SJSA1 (cell line): ENCODE measurements at places on chromosomes 13 and 19. TPM values are rescaled to one million over a fixed set of nuclear protein-coding genes. Genes with fewer than 3 reads are reported as not detected.

DNA sequence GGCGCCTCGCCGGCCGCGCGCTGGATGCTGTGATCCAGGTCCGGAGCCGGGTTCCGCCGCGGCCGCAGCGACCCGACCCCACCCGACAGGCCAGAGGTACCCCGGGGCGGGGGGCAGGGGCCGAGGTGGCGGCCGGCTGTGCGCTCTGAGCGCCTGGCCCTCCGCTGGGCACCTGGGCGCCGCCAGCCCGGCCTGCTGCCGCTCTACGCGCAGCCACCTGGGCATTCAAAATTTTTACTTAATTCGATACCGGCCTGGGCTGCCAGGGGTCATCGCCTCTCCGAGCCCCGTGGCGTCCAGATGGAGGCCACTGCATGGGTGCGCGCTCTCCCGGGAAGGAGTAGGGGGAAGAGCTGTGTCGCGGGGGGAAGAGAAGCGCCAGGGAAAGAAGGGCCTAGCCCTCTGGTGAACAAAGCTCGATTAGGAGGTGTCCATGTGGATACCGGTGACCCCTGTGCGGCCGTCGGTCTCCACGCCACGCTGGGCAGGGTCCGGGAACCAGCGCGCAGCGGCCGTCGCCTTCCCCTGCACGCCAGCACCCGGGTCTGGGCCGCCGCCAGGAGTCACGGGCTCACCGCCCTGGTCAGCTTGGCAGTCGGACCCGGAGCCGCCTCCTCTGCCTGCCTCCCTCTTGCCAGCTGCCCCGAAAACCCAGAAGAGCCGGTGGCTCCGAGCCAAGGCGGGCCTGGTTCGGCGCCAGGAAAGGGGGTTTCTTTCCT, 666 bp downstream of the BIVM start:
- no peaks in the 10 kb centered on the region for H3K27me3 ChIP-seq
- H3K27ac ChIP-seq = peak overlapping the region; percentile 61; the same call in 1 of the 2 replicates
- H3K4me3 ChIP-seq = peak overlapping the region; percentile 73

- H3K36me3 ChIP-seq = no peaks in the 10 kb centered on the region
- H3K27ac ChIP-seq = peak overlapping the region; percentile 82
- DNase-seq = peak; percentile 77
- no peak overlapping the region for H3K4me3 ChIP-seq
Observed at GRCh38 chr13:101258071-101258470, 158.2 kb downstream of the NALCN start.

Gene KLK8
- not detected in 2 replicates for total RNA-seq

GRCh38 chr13:78129359-78129758, 210.7 kb upstream of the EDNRB start:
- no peaks in the 10 kb centered on the region for H3K36me3 ChIP-seq
- H3K4me3 ChIP-seq = no peak overlapping the region
- no peak overlapping the region for H3K27ac ChIP-seq
- no peak for DNase-seq
- H3K27me3 ChIP-seq = peaks cover 2% of the 10 kb centered on the region; the same call in 1 of the 2 replicates
- no peaks in the 10 kb centered on the region for H3K4me1 ChIP-seq

Gene GIPC1
- 148 and 234 TPM in 2 replicates for total RNA-seq

DNA sequence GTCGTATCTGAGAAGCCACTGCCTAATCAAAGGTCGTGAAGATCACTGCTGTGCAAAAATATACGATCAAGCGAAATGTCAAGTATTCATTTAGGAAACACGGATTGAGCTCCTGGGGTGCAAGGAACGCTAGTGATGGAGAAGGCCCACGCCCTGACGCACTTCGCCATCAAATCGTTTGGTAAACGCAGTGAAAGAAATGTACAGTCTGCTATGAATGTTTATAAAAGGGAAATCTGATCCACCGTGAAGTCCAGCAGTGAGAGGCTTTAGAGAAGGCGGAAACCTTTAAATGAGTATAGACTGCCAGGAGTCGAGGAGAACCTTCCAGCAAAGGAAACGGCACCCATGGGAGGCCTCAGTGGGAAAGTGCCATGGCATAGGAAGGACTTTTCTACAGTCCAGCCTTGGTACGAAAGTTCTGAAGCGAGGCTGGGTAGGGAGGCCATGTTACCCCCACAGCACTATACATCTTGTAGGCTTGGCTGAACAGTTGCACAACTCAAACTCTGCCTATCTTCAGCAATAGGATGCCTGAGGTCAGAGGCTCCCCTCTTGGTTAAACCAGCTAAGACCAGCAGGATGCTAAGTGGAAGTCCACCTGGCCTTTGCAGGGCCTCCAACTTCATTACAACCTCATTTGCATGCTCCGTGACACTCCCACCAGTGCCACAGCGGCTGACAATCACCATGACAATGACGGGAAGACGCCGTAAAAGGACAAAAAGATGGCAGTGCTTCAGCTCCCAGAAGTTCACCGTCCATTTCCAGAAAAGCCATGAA, 20.4 kb downstream of the PCID2 start:
- H3K27me3 ChIP-seq = no peaks in the 10 kb centered on the region
- H3K4me3 ChIP-seq = no peak overlapping the region
- peaks cover 96% of the 10 kb centered on the region for H3K4me1 ChIP-seq
- no peak for DNase-seq
- H3K36me3 ChIP-seq = peaks cover 59% of the 10 kb centered on the region

DNA sequence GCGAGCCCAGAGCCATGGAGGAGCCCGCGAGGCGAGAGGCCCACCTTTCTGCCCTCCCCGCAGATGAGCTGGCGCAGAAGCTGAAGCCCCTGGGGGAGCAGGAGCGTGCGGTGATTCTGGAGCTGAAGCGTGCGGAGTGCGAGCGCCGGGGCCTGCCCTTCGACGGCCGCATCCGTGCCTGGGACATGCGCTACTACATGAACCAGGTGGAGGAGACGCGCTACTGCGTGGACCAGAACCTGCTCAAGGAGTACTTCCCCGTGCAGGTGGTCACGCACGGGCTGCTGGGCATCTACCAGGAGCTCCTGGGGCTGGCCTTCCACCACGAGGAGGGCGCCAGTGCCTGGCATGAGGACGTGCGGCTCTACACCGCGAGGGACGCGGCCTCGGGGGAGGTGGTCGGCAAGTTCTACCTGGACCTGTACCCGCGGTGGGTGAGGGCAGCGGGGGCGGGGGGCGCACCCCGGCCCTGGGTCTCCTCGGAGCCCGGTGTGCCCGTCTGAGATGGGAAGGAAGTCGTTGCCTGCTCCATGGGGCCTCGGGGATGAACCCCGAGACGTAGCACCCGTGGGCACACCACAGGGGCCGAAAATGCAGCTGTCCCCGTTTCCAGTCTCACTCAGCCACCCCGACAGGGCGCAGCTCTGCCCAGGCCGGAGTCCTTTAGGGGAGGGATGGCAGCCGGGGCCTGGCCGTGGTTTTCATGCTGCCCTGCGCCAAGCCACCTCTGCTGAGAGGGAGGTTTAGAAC, 12.1 kb upstream of the ZNF554 start:
- peaks cover 76% of the 10 kb centered on the region for H3K36me3 ChIP-seq
- no peak overlapping the region for H3K27ac ChIP-seq
- H3K27me3 ChIP-seq = no peaks in the 10 kb centered on the region
- DNase-seq = no peak

GRCh38 chr19:30385174-30385573, 13.0 kb downstream of the ZNF536 start:
- H3K4me3 ChIP-seq = no peak overlapping the region
- no peaks in the 10 kb centered on the region for H3K4me1 ChIP-seq
- no peaks in the 10 kb centered on the region for H3K27me3 ChIP-seq
- no peak overlapping the region for H3K27ac ChIP-seq
- H3K36me3 ChIP-seq = no peaks in the 10 kb centered on the region

Gene DHDH
- total RNA-seq = 0.16 and 1.7 TPM in 2 replicates

DNA sequence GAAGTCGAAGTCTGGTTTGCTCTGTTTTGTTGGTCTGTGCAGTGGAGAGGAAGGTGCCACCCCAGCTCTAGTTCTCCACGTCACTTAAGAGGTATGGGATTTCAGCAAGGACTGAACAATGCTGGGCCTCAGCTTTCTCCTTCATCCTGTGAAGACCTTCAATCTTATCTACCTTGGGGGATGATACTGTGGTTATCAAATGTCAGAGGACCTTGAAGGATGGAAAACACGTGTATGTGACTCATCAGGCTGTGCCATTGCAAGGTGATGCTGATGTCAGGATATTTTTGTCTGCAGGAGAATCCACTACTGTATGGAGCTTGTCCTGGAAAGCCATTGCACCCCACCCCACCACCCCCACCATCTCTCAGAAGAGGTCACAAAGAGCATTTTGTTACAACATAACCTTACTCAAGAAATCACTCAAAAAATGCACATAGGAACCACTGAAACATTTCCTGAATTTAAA, 81.4 kb upstream of the UQCRFS1 start:
- no peak for DNase-seq
- H3K27ac ChIP-seq = no peak overlapping the region
- no peaks in the 10 kb centered on the region for H3K4me1 ChIP-seq
- H3K27me3 ChIP-seq = no peaks in the 10 kb centered on the region

DNA sequence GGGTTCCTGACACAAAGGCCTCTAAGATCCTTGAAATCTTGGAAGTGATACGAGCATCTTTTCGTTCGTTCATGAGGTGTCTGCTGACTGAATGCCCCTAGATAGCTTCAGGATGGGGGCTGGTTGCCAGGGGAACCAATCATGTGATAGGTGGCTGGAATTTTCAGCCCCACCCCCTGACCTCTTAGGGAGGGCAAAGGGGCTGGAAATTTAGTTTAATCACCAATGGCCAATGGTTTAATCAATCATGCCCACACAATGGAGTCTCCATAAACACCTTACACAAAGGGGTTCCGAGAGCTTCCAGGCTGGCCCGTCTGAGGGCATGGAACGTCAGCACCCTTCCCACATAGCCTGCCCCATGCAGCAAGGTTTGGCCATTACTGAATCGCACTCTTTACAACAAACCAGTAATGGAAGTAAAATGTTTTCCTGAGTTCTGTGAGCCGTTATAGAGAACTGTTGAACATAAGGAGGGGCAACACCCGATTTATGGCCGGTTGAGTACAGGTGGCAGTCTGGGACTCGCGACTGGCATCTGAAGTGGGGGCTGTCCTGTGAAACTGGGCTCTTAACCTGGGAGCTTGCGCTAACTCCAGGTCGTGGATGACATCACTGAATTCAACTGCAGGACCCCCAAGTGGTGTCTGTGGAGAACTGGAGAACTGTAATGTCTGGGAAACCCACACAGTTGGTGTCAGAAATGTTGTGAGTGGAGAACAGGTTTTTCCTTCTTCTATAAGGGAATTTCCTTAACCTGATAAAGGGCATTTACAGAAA, 25.6 kb downstream of the MLLT1 start:
- H3K27ac ChIP-seq = no peak overlapping the region
- no peaks in the 10 kb centered on the region for H3K27me3 ChIP-seq
- peaks cover 14% of the 10 kb centered on the region for H3K4me1 ChIP-seq
- DNase-seq = no peak

- no peak overlapping the region for H3K27ac ChIP-seq
- H3K27me3 ChIP-seq = no peaks in the 10 kb centered on the region
- peaks cover 12% of the 10 kb centered on the region for H3K36me3 ChIP-seq
- DNase-seq = no peak
Observed at GRCh38 chr19:45999653-46000121, 4.4 kb downstream of the CCDC61 start.

Gene ZNF490
- 2.1 and 2.4 TPM in 2 replicates for total RNA-seq

DNA sequence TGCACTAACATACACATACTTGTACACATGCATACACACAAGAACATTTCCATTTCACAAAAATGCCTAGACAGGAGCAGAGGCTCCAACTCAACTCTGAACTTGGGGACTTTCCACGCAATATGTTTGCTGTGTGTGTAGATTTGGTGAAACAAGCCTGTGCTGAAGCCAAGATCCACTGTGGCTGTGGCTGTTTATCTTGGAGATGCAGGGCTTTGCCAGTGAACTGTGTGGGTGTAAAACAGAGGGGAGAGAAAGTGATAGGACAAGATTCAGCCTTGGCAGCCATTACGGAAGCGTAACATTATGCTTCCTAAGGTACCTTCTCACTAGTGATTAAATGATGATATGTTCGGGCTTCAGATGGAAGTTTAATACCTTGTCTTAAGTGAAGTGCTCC, 73.2 kb upstream of the MBNL2 start:
- H3K27ac ChIP-seq = no peak overlapping the region
- H3K36me3 ChIP-seq = no peaks in the 10 kb centered on the region
- H3K4me1 ChIP-seq = no peaks in the 10 kb centered on the region
- H3K27me3 ChIP-seq = no peaks in the 10 kb centered on the region

- DNase-seq = no peak
- peaks cover 5% of the 10 kb centered on the region for H3K27me3 ChIP-seq
- H3K4me3 ChIP-seq = no peak overlapping the region
- H3K4me1 ChIP-seq = peaks cover 20% of the 10 kb centered on the region
- H3K27ac ChIP-seq = no peak overlapping the region
Observed at GRCh38 chr19:1232652-1233072, 5.1 kb downstream of the CBARP start.

DNA sequence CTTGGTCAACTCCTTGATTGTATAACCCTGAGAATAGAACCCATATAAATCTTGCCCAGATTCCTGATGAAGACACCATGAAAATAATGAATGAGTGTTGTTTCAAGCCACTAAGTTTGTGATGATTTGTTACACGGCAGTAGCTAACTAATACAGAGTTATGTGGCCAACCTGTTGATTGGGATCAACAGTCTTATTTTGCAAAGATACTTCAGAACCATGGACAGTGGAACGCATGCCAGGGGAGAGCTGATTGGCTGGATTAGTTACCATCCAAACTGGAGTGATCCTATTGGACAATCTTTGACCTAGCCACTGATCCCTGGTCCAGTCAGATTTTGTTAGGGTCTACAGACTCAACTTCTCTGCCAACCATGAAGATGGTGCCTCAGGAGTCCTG, 26.6 kb downstream of the CD70 start:
- no peak for DNase-seq
- H3K4me1 ChIP-seq = peaks cover 23% of the 10 kb centered on the region
- no peaks in the 10 kb centered on the region for H3K36me3 ChIP-seq
- H3K27me3 ChIP-seq = no peaks in the 10 kb centered on the region
- H3K4me3 ChIP-seq = no peak overlapping the region
- no peak overlapping the region for H3K27ac ChIP-seq

Gene LRRC4B
- total RNA-seq = not detected in 2 replicates

DNA sequence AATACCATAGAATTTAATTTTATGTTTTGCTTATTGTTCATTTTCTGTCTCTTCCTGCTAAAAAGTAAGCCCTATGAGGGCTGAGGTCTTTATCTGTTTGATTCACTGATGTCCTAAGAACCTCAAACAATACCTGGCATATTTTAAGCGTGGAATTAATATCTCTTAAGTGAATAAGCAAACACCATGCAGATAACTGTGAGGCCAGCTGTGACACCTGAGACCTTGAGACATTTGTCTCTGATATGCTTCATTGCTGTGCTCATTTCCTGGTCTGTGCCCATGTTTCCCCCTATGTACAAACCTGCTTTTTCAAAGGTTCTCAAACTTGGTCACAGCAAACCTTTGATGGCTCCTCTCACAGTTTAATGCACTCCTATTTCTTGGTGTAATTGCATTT, 254.6 kb downstream of the COG6 start:
- no peaks in the 10 kb centered on the region for H3K27me3 ChIP-seq
- H3K36me3 ChIP-seq = no peaks in the 10 kb centered on the region
- no peak overlapping the region for H3K27ac ChIP-seq
- DNase-seq = no peak

- no peak overlapping the region for H3K27ac ChIP-seq
- no peaks in the 10 kb centered on the region for H3K27me3 ChIP-seq
- no peaks in the 10 kb centered on the region; the same call in 1 of the 2 replicates for H3K36me3 ChIP-seq
- peaks cover 27% of the 10 kb centered on the region for H3K4me1 ChIP-seq
- no peak for DNase-seq
- H3K4me3 ChIP-seq = no peak overlapping the region
Observed at GRCh38 chr13:50577806-50578205, 265.7 kb downstream of the DLEU7 start.

GRCh38 chr19:43638214-43638994, 1.2 kb downstream of the CADM4 start:
- no peak overlapping the region for H3K4me3 ChIP-seq
- H3K36me3 ChIP-seq = no peaks in the 10 kb centered on the region
- peaks cover 46% of the 10 kb centered on the region for H3K27me3 ChIP-seq
- no peak for DNase-seq
